ENCODE measurements at places on chromosomes 5 and 9.

DNA sequence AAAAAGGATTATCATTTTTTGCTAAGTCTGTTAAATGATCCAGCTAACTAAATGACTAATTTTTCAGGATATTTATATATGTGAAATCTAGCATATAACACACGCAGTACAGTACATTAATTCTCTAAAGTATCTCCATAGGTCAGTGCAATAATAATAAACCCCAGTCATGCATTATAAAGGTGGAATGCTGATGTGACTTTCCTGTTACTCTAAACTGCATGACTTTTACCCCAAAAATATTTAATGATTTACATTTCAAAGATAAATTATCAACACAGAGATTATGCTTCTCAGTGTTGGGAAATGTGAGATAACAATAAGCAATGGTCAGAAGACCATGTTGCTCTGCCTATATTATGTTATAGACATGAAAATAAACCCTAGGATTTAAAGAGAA is 34.1 kb upstream of the PAM start:
- DNase-seq = no peak

GRCh38 chr5:108251350-108251749 is 130.5 kb downstream of the FBXL17 start:
- no peak for DNase-seq

DNA sequence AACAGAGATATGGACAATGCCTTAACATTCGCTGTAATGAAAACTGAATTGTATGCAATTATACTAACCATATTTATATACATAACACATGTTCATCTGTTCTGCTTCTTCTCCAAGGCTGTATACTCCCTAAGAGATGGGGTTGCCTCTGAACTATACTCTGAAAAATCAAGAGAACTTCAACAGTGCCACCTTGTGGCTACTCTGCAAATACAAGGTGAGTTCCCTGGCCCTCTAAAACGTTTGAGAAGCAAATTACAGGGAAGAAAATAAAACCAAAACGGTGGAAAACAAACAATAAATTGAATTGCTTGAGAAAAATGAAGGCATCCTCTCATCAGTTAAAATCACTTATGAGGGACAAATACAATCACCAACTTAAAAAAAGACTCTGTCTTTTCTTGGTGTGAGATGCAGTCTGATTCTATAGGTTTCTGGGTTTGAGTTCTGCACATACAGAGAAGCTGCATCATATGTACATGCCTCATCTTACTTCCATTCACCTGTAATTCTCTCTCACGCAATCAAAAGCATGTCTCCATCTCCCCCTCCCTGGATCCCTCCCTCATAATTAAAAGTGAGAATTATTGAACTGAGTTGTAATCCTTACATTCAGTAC is 98.6 kb downstream of the FBXW11 start:
- no peak for DNase-seq

GRCh38 chr9:306907-307306 is 92.2 kb downstream of the DOCK8 start:
- peak; percentile 24 for DNase-seq

- no peak for DNase-seq
Observed at GRCh38 chr9:101915482-101915881, 177.0 kb upstream of the GRIN3A start.

DNA sequence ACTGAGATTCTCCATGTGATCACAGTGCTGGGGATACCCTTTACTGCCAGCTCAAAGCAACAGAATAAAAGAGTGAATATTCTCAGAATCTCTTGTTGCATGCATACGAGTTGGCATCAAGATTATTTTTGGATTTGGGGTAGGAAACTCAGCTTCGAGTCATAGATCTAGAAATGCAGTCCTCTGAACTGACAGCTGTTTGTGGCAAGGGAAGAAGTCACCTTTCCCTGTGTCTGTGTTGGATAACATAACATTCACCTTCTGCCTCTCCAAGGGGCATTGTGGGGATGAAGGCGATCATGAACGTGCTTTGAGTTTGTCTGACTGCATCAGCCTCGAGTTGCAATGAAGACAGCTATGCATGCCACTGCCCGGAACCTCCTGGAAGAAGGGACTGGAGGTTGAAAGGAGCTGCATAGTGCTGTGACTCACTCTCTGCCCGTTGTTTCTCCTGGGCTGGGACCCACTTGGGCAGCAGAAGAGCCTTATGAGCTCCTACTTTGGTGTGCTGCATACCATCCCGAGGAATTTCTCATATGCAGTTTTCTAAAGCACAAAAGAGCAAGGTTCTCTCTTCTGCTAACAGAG is 231.7 kb downstream of the ARHGAP26 start:
- no peak for DNase-seq

DNA sequence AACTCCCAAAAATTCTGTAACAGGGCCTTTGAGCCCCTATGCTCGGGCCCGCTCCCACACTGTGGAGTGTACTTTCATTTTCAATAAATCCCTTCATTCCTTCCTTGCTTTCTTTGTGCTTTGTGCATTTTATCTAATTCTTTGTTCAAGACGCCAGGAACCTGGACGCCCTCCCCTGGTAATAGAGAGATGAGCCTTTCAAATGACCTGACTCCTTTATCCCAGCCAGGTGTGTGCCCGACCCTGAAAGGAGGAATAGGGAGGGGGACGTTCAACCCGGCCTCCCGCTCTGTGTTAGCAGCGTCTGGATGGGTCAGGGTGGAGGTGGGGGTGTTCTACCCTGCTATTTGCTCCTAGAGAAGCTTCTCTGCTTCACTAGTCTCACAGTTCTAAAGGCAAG is 53.9 kb downstream of the FXN start:
- DNase-seq = no peak

GRCh38 chr5:76485511-76485910 is 82.4 kb downstream of the IQGAP2 start:
- no peak for DNase-seq

DNA sequence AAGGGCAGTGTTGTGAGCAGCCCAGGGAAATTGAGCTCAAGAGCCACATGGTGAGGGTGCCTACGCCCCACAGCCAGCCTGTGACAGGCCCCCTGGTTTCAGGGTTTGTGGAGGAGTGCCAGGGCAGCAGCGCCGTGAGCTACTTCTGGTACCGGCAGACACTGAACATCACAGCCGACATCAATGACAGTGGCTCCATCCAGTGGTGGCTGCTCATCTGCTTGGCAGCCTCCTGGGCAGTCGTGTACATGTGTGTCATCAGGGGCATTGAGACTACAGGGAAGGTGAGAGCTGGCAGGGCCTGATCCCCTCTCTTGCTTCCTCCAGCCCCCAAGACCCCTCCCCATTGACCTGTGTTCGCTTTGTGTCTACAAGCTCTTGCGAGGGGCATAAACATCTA is 10.2 kb downstream of the SLC6A18 start:
- no peak for DNase-seq

DNA sequence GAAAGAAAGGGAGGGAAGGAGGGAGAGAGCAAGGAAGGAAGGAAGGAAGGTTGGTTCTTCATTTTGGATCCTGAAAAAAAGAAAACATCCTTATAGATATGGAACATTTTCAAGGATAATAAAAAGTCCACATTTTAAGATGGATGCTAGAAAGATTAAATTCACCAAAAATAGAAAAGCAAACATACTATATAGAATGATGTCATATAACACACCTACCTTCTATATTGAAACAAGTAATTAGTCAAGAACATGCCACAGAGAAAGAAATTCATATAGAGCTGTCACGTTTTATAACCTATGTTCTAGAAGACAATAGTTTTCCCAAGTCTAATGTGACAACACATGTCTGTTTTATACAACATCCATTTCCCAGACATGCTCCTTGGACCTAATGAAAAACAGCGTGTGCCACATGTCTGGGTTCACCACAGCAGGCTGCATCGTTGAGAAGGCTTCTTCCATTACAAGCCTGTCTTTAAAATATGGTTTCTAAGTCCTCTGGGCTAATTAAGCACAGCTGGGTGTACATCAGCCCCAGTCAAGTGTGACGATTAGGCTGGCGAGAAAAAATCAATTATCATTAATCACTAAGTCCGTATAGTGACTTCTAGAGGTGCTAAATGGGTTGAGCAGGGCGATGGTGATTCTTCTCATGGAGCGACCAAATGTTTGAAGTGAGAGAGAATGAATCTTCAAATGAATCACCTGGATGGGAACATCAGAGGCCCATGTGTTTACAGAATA is 301.8 kb downstream of the TLE1 start:
- no peak for DNase-seq

- DNase-seq = no peak
Observed at GRCh38 chr9:34545497-34545896, 22.7 kb upstream of the ENHO start.

- no peak for DNase-seq
Observed at GRCh38 chr9:107922260-107922659, 432.7 kb upstream of the KLF4 start.

GRCh38 chr9:108043585-108043984 is 554.0 kb upstream of the KLF4 start:
- DNase-seq = no peak

- DNase-seq = no peak
Observed at GRCh38 chr9:12777121-12778022, 2.6 kb downstream of the LURAP1L start.
